ENCODE measurements at places on chromosomes 4 and X.

DNA sequence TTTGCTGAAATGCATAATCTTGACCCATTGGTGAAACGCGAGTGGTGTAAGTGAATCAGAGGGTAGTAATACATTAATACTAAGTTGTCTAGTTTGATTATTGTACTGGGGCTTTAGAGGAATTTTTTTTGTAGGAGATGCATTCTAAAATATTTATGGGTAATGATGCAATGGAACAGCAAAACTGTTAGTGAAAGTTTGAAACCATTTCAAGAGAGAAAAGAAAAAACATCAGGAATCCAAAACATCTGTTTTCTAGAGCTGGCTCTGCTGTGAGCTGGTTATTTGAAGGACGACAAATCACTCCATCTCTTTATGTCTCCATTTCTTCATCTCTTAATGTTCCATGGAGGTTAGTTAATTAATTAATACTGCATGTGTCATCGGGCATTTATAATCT is 351.9 kb upstream of the FAT1 start:
- no peak for DNase-seq

GRCh38 chr4:88102026-88102425 is 56.4 kb downstream of the ABCG2 start:
- no peak for DNase-seq

- no peak for DNase-seq
These were observed 66.5 kb downstream of the UCHL1 start for GRCh38 chr4:41323179-41323578.

DNA sequence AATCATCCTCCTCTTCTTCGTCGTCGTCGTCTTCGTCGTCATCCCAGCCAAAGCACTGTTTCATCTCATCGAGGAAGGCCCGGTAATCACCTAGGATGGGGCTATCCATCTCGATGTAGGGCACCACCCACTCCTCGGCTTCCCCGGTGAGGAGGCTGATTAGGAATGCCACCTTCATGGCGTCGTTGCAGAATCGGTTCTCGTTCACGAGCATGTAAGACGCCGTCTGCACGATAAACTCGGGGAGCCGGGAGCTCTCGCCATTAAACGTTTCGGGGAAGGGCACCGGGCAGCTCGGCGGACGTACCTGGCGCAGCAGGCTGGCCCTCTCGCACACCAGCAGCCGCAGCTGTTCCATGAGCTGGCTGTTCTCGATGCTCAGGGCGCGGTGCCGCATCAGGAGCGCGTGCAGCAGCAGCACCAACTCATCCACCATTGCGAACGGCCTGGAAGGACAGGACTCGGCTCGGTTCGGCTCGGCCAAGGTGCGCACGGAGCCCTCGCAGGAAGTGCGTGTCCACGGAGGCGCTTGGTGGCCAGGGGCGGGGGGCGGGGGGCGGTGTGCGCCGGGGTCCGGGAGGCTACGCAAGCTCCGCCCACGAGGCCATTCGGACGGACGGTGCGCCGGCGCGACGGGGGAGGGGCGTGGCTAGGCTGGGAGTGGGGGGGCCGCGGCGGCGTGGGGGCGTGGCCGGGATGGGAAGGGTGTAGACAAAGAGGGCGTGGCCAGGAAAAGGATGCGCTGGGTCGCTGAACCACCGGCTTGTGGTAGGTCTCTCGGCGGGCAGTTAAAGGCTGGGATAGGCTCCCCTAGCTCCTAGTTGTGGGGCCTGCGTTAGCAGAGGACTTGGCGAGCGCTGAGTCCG is at the start of gene LDOC1:
TSS of gene LDOC1 (minus strand) at position 544 of the 866 bp plus-strand sequence. CDS start at position 436, 108 bp downstream.
- DNase-seq = peak; percentile 65

- no peak for DNase-seq
These were observed 12.9 kb downstream of the GPRIN3 start for GRCh38 chr4:89294573-89295269.

DNA sequence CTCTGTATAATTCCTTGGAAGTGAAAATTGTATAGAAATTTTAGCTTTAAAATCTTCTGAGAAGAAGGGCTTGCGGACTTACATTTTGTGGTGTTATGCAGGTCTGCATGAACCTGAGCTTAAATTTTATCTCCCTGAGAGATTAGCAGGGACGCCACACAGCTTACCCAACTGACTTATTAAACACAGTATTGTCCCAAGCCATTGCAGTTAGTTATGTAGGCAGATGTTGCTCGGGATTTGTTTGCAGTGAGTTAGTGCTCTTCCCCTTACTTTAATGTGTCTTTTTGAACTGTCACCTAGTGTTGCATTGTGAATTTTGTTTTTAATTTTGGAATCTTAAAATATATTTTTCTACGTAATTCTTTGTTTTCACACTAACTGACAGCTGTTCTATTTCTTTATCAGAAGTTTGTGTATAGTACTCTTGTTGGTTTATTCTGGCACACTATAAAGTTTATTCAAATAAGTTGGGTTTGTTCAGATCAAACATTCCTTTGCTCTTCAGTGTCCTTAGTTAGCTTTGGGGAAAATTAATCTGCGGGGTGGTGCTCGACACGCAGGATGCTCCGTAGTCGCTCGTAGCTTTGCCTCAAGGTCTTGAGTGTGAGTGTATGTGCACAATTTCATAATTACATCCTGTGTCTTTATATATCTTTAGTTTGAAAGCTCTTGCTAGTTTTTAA is 145.4 kb downstream of the STIM2 start:
- no peak for DNase-seq

DNA sequence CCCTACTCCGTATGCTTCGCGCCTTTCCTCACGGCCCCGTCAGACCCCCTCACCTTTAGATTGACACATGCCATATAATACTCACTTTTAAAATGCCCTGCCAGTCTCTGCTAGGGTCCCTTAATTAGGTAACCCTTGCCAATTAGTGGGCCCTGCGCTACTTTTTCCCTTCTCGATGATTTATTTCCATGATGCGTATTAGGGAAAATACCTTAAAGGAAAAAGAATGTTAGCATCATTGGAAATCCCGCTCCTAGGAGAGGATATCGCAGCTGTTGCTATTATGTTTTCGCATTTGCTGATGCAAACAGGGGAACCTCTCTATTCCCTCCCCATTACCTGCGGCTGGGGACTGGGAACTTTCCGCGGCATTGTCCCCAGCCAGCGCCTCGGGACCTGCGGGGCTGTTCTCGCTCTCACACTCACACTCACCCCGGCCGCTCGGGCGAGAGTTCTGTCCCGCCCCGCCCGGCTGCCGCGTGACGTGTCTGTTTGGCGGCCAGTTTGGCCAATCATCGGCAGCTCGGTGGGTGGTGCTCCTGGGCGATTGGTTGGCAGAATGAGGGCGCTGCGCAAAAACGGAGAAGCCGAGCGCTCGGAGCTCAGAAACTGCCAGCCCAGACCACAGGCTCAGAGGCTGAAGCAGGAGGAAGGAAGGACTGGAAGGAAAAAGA is at the start of gene PCDH10:
TSS of gene PCDH10 (plus strand) at position 605 of the 674 bp plus-strand sequence. CDS start 847 bp downstream, outside the sequence.
- peak; percentile 96 for DNase-seq

- no peak for DNase-seq
These were observed 311.4 kb upstream of the NDST4 start for GRCh38 chr4:115424852-115425251.

- DNase-seq = no peak
These were observed 112.0 kb downstream of the HHIP start for GRCh38 chr4:144757969-144758368.

DNA sequence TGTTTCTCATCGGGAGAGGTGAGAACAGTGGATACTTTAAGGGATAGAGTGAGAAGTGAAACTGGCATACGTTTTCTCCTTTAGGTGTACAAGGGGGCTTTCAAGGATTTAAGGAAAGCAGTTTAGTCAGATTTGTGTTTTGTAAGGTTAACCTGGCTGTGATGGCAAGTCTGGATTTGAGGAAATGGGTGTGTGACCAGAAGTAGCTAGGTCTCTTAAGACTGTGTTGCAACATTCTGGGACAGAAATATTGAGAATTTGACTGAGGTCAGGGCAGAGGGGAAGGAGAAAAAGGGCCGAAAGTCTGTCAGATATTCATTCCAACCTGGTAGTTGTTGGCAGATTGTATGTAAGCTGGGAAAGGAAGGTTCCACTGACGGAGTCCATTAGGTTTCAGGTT is 10.4 kb upstream of the GABRE start:
- DNase-seq = no peak

DNA sequence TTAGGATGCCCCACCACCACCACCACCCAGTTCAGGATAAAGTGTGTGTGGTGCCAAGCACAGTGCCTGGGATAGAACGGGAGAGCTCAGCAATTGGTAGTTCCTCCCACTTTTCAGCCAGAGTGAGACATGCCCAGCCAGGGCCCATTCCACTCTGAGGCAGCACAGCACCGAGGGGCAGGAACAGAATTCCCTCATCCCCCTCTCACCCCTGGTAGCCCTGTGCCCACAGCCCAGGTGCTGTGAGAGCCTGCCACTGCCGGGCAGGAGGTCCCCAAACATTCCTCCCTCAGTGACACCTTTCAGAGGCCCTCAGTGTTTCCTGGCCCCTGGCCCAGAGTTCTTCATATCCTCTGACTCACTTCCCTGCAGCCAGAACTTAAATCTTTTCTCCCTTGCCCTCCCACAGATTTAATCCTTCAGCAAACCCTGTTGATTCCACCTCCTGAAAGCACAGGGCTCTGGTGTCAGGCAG is 8.1 kb downstream of the RIPPLY1 start:
- DNase-seq = no peak

DNA sequence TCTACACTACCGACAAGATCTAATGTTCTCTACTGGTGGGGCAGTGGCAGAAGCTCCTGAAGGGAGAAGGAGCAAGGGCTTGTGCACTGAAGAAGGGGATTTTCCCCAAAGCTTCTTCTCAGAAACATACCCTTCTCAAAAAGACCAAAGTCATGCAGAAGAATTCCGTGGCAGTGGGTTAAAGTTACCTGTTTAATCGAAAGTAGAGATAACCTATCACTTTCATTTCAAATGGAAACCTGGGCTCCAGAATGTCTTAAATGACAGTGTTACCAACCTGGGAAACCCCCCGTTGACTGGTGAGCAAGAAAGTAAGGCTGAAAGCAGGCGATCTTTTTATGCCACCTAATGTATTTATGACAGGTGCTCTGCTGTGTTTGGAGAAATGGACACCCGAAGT is 92.5 kb upstream of the TEX13D start:
- no peak for DNase-seq

GRCh38 chr4:101823864-101824263 is 33.3 kb downstream of the BANK1 start:
- no peak for DNase-seq

DNA sequence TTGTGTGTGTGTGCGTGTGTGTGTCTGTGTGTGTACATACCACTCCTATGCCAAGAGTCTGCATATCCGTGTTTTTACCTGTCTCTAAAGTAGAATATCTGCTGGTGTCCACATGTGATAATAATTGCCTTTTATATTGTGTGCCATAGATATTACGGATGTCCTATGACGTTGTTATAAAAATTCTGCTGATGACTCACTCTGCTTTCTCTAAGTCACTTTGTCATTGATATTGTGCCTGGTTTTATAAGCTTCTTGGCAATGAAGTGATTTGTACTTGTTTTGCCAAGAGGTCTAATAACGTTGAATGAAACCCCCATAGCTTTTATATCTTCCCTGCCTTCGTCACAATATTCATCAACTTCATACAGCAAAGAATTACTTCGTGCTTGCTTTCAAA is 102.6 kb upstream of the C1GALT1C1 start:
- DNase-seq = no peak

- DNase-seq = no peak
These were observed 115.5 kb upstream of the STOX2 start for GRCh38 chr4:183789657-183790056.

- no peak for DNase-seq
These were observed 313.3 kb upstream of the NOCT start for GRCh38 chr4:138702190-138702824.

DNA sequence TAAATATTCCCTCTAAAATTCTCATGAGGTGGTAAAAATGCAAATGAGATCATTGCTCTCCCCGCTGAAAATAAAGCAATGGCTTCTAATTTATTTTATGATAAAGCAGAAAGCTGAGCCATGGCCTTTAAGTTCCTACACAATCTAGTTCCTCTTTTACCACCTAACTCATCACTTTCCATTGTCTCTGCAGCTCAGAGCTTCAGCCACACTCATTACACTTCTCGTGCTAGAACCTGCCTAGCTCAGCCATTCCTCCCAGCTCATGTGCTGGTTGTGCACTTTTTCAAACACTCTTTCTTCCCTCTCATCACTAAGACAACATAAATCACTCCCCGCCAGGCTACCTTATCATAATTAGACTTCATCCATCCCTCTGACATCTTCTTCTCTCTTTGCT is 1112.1 kb upstream of the PRKX start:
- no peak for DNase-seq

- DNase-seq = no peak
These were observed 12.5 kb downstream of the ZBTB33 start for GRCh38 chrX:120262859-120263708.

GRCh38 chrX:639151-639550 is 8.6 kb downstream of the SHOX start:
- DNase-seq = no peak

DNA sequence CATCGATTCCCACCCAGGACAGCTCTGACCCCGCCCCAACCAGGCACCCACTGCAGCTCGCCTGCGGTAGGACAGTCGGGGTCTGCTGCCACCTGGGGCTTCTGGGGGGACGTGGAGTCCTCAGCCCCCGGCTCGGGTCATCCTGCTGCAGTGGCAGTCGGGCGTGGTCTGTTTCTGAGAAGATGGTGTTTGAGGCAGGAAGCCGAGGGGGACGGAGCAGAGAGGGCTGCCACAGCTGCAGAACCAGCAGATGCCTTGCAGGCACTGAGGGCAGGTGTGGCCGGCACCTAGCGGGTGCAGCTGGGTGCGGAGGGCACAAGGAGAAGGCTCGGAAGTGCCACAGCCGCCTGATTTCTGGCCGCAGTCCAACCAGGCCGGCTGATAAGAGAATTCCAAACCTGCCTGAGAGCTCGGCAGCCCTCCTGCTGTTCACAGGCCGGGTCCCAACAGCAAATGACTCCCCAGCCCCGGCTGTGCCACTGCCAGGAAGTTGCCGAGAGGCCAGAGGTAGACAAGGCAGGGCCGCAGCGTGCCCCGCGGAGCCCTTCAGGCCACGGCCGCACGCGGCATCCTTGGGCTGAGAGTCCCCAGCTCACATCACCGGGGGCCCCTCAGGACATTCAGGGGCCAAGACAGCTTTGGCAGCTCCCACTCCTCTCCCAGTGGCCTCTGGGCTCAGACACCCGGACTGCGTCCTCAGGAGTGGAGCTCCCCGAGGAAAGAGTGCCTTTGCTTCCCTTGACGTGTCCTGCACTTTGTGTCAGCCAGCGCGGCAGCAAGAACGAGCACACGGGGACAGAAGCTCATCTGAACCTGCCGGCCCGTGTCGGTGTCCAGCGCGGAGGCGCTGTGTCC is 9.4 kb upstream of the CPLX1 start:
- DNase-seq = no peak

All from tibial artery (tissue), 4 donors.